ENCODE measurements at places on chromosomes 3 and 15.

- DNase-seq = no peak
Observed at GRCh38 chr3:195111319-195111705, 159.6 kb downstream of the XXYLT1 start.

DNA sequence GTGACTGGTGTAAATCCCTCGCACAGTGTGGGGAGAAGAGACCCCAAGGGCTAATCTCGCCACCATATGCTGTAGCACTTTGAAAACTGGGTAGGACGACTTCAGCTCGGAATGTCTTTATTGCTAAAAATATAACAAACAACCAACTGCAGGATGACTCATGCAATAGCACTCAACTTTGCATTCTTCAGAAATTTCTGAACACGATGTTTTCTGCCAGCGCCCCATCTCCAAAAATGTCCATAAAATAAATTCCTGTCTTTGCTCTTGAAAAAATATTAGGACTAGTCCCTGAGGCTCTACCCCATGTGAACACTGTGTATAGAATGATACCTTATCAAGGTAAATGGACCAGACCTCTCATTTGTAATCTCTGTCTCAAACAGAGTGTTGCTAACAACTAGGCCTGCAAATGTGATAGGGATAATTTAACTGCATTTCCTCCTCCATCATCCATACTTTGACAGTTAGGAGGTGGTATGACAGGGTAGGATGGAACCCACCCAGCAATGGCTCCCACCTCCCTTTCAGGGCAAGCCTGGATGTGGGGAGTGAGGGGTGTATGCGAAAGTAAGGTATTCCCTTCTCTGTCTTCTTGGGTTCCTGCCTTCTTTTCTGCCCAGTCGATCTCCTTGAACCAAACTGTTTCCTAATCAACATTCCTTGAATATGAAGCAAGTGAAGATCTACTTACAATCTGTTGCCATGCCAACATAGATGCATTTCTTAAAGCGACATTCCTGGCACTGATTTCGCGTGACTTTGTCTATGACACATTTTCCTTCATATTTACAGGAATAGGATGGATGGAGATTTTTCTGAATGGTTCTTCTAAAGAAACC lies 201.1 kb downstream of the NR1D2 start:
- no peak for DNase-seq

- DNase-seq = no peak
Observed at GRCh38 chr3:172320468-172320867, 127.8 kb downstream of the GHSR start.

GRCh38 chr3:127274200-127274760 lies 13.6 kb downstream of the PRR20G start:
- DNase-seq = no peak

- no peak for DNase-seq
Observed at GRCh38 chr3:149534671-149535332, 60.3 kb downstream of the TM4SF4 start.

GRCh38 chr15:70212963-70213315 lies 115.2 kb upstream of the TLE3 start:
- no peak for DNase-seq

DNA sequence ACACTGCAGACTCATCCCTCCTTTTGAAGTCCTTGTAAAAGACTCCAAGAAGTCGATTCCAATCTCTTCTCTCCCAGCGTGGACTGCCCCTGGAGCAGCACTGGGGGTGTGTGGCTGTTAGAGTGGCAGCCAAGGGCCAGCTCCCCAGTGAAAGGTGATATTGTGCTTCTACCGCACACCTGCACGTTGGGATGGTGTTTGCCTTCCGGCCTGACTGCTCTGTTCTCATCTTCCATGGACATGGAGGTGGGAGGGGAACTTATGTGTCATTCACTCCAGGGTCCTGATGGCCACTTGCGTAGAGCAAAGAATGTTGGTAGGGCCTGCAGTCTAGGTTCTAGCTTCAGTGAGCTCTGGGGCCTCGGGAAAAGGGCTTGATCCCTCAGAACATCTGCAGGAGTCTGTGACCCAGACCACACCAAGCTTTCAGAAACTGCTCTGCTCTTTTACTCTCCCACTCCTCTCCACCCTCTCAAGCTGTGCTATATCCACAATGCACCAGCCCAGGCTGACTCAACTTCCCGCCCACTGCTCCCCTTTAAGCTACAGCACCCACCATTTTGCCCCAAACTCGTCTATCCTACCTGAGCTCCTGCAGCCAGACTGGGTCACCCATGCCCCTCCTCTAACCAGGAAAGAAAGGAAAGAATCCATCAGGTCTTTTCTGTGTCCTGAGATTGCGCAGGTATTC lies 31.3 kb downstream of the LIPC start:
- DNase-seq = no peak

- peak; percentile 58 for DNase-seq
Observed at GRCh38 chr3:73502609-73503583, 121.8 kb downstream of the PDZRN3 start.

GRCh38 chr15:79820176-79820575 lies 76.6 kb downstream of the MTHFS start:
- DNase-seq = no peak

GRCh38 chr3:133058831-133059230 lies 20.6 kb downstream of the TMEM108 start:
- no peak for DNase-seq

DNA sequence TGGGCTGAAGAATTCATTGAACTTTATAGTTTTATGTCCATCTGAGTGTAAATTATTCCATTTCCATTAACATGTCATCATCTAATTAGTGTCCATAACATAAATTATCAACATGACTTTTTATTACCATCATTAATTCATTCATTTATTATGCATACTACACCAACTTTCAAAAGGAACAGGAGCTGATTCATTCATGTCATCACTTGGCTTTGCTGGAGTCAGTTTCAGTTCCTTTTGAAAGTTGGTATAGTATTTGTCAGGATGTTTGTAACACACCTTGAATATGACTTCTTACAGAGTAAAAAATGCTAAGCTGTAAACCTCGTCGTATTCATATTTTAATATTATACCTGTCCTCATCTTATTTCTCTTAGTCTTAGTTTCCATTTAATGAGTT lies 298.0 kb upstream of the RBMS3 start:
- DNase-seq = no peak

- no peak for DNase-seq
Observed at GRCh38 chr3:11509173-11510000, 134.3 kb downstream of the VGLL4 start.

GRCh38 chr15:55827204-55827603 lies 84.3 kb upstream of the PRTG start:
- no peak for DNase-seq

DNA sequence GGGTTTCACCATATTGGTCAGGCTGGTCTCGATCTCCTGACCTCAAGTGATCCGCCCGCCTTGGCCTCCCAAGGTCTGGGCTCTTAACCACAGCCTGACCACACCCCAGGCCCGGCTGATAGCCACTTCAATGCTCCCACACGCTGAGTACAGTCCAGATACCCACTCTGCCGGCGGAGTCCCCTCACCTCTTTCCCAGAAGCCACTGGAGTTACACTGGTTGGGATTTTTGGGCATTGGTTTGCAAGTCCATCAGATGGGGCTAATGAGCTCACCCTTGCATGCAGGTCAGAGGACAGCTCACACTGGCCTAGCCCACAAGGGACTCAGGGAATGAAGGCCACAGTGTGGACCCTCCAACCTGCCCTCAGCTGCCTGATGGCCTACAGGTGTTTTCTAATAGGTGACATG lies 60.1 kb downstream of the IQSEC1 start:
- DNase-seq = no peak

- DNase-seq = no peak
Observed at GRCh38 chr3:60636846-60637245, 614.4 kb downstream of the FHIT start.

DNA sequence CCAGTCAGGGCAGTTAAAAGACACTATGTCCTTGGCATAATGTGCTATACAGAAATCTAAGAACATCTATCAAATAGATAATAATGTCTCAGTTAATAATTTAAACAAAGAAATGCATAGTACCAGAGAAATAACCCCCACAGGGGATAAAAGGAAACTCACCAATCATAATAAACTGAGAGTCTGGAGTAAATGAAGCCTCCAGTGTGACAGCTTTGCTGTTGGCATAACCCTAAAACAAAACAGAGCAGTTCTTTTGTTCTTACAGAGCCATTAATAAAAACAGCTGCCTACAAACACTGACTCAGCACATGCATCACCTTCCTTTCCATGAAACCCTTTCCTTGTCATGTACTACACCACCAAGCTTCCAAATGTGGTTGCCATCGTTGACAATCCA lies 13.5 kb downstream of the PPM1M start:
- no peak for DNase-seq

- DNase-seq = peak; percentile 15
Observed at GRCh38 chr3:98343647-98344507, 9.8 kb upstream of the OR5K4 start.

GRCh38 chr3:128784232-128784631 lies 58.2 kb downstream of the RAB7A start:
- peak; percentile 52 for DNase-seq

GRCh38 chr3:133835961-133836360 lies 30.3 kb downstream of the SRPRB start:
- no peak for DNase-seq

DNA sequence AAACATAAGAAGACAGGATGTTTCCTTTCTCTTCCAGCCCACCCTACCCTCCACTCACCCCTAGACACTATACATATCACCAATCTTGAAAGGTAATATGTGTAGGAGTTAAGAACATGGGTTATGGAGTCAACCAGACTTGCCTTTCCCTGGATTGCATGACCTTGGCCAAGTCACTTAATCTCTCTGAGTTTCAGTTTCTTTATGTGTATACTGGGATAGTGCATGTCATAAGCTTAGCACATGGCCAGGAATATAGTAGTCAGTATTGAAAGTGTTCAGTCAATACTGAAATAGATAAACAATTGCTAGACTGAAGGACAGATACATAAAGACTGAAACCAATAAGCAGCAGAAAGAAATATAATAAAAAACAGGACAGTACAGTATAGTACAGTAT lies 283.2 kb upstream of the STT3B start:
- DNase-seq = no peak

DNA sequence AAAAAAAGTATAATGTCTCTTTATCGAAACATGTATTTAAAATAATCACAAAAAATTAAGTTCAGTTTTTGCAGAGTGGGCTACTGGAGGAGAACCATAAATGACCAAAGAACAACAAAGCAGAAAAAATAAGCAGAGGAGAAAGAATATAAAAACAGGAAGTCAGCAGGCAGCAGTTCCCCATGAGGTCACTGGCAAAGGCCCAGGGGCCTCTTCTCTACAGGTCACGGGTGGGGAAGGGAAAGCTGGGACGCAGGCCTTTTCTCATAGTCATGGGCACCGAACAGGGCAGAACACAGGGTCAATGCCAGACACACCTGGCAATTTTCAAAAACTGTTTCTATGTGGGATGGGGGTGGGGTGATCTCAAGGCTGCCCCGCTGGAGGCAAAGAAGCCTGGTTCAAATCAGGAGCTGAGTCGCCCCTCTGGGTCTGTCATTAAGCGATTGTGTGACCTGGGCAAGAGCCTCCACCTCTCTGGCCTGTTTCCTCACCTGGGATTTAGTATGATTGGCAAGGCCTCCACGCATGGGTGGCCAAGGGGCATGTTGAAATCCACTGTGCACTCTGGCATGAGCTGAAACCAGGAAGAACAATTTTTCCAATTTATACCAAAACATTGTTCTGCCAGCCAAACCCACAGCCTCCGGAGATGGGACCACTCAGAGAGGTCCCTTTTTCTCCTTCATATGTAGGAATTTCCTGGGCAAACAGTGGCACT lies 43.8 kb upstream of the UACA start:
- DNase-seq = peak; percentile 11

DNA sequence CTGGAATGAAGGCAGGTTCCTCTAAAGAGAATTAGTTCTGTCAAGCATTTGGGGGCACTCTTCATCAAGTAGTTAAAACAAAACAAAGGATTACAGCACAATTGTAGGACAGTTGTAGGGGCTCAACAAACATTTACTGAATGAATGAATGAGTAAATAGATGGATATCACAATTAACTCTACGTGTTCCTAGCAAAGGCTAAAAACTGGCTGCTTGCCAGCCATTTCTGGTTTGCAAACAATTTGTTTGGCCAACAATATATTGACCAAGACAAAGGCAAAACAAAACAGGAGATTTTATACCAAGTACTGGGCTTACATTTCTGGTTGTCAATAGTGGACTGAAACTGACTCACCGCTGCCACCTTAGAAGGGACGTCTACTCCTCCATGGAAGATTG lies 116.8 kb downstream of the ZNF280D start:
- DNase-seq = no peak

DNA sequence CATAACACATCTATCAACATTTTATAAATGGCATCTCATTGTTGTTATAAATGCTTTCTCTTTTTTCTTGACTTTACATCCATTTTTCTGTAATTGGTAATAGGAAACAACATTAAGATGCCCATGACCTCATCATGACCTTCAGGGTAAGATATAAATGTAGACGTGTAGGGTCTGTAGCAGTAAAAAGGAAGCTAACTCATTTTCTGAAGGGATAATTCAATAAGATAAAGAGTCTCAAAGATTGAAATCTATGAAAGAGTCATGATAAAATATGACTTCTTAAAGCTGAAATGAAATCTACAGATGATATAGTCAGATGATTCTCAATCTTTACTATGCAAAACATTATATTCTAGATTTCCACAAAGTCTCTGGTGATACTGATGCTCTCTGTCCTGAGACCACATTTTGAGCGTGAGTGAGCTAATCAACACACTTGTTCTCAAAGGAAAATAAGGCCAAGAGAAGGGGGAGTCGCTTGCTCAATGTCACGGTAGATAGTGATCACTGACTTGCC lies 38.5 kb downstream of the TPRG1 start:
- DNase-seq = no peak

DNA sequence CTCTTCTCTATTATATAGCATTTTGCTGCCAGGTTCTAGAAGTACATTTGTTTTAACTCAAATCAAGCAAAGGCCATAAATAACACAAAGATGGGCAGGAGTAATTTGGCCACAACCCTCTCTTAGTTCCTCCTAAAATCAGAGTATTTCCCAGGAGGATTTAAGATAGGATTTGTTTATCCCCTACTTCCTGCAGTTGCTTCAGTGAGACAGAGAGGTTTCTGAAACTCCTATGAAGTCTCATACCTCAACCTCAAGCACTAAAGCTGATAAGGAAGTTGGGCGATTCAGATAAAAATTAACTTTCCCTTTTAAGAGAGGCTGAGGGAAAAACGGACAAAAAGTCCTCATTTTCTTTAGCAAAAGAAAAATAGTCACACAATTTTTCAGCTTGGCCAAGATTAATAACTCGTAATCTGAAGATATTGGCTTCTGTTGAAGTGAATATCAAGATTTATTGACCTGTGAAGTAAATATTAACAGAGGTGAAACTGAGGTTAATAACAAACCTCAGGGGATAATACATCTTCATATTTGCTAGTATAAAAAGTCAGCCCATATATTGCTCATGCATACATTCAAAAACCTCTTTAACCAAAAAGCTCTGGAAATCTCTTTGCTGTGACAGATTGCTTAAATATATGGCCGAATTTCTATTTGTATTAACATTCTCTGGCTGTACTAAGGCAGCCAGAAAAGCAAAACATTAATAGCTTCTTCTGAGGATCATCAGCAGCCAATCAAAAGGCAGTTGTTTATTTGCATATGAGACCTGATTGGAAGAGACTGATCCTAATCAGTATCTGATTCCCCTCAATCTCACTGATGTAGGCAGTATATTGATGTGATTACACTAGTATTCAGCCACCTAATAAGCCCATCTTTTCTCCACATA lies 90.6 kb upstream of the GADL1 start:
- DNase-seq = no peak

Data from B cell (primary cell).